Suppressor macrophage treated with lipopolysaccharide for 1 hour (primary cell): ENCODE measurements at places on chromosomes 11 and 22.

GRCh38 chr11:18233912-18234311 lies 2.7 kb downstream of the SAA4 start:
- no peak for DNase-seq

DNA sequence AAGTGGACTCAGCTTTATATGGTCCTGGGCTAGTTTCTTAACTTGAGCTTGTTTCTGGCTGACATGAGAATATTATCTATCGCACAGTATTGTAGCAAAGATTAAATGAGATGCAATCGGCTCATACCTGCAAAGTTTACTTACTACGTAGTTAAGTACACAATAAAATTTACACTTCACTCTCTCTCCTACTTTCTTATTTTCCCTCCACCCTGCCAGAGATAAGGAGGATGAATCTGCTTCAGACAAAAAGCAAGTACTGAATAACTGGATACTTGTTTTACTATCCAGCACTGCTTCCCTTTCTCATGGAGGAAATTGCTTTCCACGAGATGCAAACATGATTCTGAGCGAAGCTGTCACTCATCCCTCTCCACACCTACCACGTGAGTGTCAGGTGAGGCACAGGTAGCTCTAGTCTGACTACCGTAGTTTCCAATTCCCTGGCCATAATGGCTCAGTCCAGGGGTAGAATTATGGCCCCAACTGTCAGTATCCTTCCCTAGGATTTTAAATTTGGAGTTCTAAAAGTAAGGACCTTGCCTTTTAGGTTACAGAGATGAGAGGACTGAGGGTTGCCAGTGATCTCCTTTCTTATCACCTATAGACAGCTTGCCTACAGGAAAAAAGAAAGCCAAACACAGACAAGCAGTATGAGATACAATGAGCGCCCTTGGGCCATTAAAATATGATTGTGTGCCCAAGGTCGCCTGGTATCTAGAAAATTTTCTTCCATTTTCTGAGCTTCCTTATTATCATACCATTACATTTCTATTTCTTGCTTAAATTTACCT lies 39.8 kb downstream of the GAB2 start:
- DNase-seq, result no peak

DNA sequence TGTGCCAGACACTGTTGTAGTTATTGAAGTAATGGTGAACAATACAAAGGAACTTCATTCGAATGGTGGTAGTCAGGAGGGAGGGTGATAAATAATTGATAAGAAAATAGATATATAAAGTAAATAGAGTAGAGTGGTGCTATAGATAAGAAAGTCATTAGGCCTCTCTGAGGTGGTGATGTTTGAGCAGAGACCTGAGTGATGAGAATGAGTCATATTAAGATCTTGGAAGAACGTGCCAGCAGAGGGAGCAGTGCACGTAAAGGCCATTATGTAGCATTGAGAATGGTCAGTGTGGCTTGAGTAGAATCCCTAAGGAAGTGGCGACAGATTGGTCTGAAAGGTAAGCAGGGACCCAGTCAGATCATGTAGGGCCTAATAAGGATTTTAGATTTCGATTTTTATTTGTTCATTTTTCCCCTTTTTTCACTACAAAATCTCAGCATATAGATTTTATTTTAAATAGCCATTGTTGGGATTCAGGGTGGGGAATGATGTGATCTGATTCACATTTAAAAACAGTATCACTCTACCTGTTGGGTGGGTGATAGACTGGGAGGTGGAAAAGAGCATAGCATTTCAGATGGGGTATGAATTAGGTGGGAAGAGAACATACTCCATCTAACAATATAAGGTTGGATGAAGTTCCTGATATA lies 44.7 kb downstream of the CCDC90B start:
- peak; percentile 66 for DNase-seq

DNA sequence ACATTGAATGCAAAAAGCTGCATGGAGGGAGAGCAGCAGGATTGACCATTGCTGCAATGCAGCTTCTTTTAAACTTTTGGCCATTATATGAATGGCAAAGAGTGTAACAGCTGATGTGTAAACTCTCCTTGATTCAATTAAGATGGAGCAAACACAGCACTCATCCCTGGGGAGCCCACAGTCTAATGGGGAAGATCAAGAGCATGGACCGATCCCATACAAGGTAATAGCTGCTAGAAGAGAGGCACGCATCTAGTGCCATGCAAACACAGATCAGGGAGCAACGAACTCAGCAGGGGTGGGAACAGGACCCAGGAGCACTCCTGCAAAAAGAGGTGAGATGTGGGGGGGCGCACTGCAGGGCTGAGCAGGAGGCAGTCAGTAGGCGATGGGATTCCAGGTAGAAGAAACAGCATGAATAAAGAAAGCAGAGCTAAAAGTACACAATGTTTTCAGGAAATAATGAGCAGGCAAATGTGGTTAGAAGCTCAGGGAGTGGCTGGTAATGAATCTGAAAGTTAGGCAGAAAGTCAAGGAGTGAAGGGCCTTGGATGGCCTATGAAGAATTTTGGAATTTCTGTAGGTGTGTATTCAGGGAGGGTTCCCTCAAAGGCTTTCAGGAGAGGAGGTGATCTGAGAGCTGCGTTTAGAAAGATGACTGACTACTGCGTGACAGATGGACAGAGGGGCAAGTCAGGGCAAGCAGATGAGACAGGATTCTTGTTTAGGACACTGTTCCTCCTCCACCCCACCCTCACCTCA lies 17.2 kb upstream of the BMAL1 start:
- no peak for DNase-seq

DNA sequence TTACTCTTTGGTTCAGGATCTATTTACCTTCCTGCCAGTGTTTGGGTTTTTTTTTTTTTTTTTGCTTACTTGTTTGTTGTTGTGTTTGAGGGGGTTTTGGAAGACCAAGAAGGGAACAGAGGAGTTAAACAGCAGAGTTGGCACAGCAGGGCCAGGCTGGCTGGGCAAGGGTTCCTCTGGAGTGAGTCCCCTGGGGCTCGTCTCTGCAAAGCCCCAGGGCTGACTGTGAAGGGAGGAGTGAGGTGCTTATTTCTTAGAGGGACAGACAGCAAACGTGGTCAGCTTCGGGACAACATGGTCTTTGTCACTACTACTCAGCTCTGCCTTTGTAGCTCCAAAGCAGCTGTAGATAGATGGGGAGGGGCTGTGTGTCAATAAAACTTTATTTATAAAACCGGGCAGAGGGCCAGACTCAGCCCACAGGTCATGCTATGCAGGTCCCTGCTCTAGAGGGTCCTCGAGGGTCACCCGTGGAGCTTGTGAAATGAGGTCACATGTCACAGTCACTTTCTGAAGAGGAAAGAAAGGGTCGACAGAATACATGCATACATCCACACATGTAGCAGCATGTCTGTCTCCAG lies 1404.7 kb downstream of the BRD1 start:
- DNase-seq, result no peak

DNA sequence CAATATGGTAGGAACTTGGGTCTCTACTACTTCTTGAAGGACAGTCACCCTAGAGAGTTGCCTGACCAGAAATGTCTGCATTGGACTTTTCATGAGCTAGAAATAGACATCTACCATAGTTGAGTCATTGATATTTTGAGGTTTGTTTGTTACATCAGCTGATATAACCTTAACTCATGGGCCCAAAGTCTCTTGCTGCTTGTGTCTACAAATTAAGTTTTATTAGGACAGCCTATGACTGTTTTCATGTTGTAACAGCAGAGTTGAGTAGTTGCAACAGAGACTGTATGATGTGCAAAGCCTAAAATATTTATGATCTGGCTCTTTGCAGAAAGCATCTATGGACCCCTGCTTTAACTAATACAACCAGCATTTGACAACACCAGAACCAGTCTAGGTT lies 155.3 kb downstream of the MIAT start:
- DNase-seq, result no peak

DNA sequence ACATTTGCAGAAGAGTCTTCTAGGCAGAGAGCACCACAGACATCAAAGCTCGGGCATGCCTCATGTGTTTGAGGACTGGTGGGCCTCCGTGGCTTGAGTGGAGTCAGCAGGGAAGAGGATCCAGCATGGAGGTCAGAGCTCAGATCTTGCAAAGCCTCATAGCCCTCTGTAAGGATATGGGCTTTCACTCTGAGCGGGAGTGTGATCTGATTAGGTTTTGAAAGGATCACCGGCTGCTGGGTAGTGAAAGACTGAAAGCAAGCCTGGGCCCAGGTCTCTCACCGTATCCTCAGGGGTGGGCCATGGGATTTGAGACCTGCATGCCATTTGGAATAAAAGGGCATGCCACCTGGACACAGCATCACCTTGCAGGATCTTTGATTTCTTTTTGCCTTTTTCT lies 112.7 kb downstream of the TEAD1 start:
- no peak for DNase-seq

GRCh38 chr22:17397756-17398547 lies 28.7 kb downstream of the CECR2 start:
- no peak for DNase-seq

DNA sequence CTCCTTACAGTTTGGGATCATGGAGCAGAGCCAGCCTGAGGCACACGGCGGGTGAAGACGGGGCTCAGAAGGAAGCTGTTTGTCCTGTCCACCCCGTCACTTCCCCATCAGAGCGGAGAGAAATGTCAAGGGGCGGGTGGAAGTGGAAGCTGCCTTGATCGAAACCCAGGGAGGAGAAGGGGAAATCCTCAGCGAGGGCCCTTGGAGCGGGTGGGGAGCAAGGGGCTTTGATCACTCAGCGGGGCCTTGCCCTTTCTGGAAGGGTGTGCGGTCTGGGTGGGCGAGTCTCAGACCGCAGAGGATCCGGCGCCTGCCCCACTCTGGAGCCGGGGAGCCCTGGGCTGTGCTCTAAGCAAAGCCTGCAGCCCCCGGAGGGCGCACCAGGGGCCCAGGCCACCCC lies 320.4 kb downstream of the NTM start:
- no peak for DNase-seq

GRCh38 chr11:117186431-117186761 lies 7.9 kb downstream of the SIDT2 start:
- no peak for DNase-seq

- no peak for DNase-seq
Observed at GRCh38 chr11:108835624-108836023, 170.8 kb downstream of the DDX10 start.

DNA sequence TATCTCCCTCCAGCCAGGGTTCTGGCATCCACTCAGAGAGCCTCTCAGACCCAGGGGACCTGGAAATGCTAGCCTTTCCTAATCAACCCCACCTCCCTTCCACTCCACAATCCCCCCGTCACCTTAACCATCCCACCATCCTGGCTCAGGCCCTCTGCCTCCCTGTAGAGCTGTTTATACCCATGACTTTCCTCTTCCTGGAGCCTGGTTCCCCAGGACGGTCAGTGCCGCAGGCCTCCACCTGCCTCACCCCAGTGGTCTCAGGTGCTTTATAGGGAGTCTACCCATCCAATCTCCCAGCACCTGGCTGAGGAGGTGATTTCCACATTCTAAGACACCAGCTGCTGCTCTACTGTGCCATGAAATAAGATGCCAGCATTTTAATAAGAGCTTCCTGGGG lies 1159.5 kb downstream of the TBC1D22A start:
- no peak for DNase-seq

DNA sequence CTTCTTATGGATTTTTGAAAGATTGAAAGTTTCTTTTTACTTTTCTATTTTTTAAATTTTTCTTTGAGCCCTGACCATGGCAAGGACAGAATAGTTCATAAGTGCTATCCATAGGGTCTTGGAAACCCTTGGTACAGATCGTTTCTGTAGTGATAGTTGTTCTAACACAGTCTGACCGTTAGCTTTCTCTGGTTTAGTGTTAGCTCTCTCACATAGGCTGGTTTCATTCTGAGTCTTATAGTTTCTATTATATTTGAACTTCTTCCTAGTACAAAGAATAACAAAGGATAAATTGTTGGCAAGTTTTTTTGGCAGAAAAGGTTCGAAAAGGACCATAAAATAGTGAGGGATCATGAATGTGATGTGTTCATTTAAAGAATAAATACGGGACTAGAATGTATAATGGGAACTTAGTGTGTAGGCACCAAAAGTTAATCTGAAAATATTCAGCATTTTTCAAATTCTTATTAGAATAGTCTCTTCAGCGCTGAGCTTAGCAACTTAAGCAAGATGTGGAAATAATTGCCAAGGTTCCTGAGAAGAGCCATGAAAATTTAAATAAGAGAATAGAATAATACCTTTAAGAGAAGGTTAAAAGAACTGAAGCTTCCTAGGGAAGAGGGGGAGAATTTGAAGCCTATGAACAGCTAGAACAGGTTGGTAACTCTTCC lies 24.1 kb downstream of the FDX1 start:
- DNase-seq, result no peak

DNA sequence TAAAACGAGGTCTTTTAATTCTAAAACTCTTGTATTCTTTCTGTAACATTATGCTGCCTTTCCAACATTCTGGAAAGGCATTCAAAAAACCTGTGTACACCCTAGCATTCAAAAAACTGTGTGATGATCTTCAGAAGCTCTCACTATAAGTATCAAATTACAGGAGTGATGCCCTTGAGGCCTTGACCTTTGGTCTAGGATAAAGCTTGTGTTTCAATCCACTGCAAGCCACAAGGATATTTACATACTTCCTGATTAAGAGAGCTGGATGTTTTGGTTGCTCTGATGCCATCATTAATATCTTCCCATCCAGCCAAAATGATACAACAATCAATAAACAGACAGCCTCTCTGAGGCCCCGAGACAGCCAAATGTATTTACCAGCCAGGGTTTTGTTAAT lies 11.9 kb downstream of the CLPB start:
- no peak for DNase-seq

GRCh38 chr11:123083623-123084029 lies 21.7 kb upstream of the HSPA8 start:
- peak; percentile 88 for DNase-seq

- no peak for DNase-seq
Observed at GRCh38 chr11:68149417-68149816, 28.2 kb upstream of the CHKA start.

- no peak for DNase-seq
Observed at GRCh38 chr11:1082346-1082727, 7.7 kb downstream of the MUC2 start.

DNA sequence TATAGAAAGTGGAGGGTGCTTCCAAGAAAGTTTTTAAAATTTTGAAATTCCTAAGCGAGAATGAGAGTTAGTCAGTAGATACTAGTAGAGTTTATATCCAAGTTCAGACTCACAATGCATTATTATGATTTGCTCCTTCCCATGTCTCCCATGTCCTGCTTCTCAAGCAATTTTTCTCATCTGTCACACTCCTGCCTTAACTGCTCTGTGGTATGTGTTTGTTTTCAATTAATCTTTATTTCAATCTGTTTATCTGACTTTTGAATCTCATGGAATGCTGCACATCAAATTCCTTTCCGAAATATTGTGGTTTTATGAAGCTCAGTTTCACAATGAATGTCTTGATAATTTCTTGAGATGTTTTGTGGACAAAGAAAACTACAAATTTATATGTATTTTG lies 18.1 kb downstream of the THY1 start:
- DNase-seq, result no peak

DNA sequence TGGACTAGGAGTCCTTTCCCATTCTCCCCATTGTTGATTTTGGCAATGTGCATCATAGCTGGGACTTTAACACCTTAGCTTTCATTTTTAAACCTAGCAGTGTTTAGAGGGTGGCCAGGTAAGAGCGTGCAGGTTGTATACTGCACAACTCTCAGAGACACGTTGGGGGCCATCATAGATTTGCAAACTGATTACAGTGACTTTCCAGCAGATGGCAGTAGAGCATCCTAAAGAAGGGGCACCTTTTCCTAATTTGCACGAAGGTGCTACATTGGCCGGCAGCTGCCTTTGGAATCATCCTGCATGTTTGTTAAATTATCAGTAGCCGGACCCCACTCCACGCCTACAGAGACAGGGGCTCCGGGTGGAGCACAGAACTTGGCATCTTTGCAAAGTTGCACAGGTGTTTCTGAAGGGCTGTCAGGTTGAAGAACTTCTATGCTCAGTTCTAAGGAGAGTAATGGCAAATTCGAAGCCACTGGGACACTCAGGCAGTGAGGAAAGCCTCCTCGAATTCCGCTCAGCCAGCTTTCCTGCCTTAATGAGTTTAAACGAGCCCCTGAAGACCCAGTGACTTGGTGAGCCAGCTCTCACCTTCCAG lies 7.7 kb downstream of the LHFPL7 start:
- peak; percentile 62 for DNase-seq
